B cell (primary cell): ENCODE measurements at places on chromosomes 11 and 22.

GRCh38 chr11:43751726-43752125, 71.2 kb downstream of the HSD17B12 start:
- DNase-seq = no peak

DNA sequence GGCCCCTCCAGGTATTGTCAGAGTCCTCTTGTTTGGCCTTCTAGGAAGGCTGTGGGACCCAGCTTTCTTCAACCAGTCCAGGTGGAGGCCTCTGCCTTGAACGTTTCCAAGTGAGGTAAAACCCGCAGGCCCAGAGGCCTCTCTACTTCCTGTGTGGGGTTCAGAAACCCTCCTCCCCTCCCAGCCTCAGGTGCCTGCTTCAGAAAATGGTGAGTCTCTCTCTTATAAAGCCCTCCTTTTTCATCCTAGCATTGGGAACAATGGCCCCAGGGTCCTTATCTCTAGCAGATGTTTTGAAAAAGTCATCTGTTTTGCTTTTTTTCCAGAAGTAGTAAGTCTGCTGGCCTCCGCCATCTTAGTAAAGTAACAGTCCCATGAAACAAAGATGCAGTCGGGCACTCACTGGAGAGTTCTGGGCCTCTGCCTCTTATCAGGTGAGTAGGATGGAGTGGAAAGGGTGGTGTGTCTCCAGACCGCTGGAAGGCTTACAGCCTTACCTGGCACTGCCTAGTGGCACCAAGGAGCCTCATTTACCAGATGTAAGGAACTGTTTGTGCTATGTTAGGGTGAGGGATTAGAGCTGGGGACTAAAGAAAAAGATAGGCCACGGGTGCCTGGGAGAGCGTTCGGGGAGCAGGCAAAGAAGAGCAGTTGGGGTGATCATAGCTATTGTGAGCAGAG, at the start of gene CD3E:
CD3E (plus strand) TSS at position 163 of the 681 bp plus-strand sequence; CDS start at position 386, 223 bp downstream.
- DNase-seq = no peak

DNA sequence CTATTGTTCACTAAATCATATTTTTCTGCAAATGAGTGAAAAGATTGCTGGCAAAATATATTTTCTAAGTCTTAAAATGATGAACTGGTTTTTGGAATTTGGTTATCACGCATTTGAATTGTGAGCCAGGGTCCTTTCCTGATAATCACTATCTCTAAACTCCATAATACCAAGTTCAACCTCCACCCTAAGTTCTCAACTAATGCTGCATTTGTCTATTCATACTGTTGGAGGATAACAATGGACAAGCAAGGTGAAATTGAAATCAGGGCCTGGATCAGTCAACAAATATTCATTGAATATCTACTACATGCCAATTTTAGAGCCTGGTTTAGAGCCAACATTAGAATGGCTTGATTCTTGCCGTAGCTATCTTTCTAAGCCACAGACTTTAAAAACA, 4.7 kb upstream of the PCF11 start:
- DNase-seq = no peak

GRCh38 chr11:117582433-117582832, 214.6 kb downstream of the DSCAML1 start:
- no peak for DNase-seq

GRCh38 chr11:117706322-117706814, 90.6 kb downstream of the DSCAML1 start:
- DNase-seq = no peak

- DNase-seq = no peak
Measured at GRCh38 chr11:34613552-34614056, 7.3 kb upstream of the EHF start.

DNA sequence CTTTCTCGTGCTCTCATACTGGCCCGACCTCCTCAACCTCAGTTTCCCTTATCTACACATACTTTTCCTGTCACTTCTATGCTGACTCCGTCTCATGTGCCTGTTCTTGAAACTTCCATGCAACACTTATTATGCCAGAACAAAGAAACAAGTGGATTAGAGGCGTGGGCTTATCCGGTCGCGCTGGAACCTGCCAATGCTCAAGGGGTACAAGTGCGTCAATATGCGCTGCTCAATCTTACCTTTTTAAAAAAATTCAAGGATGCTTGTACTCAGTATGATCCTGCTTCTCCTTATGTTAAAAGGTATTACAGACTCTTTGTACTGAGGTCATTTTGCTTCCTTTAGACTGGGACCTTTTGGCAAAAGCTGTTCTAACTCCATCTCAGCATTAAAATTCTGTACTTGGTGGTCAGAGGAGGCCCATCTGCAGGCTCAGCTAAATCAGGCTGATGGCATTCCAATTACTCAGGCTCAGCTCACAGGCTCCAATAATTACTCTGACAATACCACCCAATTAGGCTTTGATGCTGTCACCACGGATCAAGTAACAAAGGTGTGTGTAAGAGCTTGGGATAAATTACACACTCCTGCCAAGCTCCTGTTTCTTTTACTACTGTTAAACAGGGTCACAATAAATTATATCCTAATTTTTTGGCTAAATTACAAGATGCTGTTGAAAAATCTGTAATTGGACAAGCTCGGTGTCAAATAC, 26.3 kb upstream of the ALDH3B2 start:
- DNase-seq = no peak

- DNase-seq = no peak
Measured at GRCh38 chr11:134606251-134606650, 194.2 kb upstream of the B3GAT1 start.

DNA sequence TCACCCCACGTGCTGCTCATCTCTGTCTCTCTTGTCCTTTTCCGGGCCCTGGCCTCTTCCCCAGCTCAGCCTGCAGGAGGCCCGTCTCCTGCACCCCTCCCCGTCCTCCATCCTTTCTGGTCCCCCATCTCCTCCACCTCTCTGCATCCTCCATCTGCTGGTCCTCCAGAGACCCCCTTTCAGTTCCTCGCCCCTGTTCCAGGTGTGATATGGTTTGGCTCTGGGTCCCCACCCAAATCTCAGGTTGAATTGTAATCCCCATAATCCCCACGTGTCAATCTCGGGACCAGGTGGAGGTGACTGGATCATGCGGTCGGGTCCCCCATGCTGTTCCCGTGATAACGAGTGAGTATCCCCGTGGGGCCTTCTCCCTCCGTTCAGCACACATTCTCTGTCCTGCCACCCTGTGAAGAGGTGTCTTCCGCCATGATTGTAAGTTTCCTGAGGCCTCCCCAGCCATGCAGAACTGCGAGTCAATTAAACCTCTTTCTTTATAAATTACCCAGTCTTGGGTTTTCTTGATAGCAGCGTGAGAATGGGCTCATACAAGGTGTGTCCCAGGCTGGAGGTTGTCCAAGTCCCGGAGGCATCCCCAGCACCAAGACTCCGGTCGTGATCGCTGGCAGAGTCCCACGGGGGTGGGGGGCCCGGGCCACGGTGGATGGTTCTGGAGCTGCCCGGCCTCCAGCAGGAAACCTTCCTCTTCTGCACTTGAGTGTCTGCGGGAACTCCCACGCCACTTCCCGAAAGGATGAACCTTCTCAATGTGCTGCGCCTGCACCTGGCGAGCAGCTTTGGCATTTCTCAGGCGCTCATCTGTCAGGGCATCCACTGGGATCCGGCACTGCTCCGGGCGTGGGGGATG, 29.0 kb upstream of the TOLLIP start:
- DNase-seq = peak; percentile 43

DNA sequence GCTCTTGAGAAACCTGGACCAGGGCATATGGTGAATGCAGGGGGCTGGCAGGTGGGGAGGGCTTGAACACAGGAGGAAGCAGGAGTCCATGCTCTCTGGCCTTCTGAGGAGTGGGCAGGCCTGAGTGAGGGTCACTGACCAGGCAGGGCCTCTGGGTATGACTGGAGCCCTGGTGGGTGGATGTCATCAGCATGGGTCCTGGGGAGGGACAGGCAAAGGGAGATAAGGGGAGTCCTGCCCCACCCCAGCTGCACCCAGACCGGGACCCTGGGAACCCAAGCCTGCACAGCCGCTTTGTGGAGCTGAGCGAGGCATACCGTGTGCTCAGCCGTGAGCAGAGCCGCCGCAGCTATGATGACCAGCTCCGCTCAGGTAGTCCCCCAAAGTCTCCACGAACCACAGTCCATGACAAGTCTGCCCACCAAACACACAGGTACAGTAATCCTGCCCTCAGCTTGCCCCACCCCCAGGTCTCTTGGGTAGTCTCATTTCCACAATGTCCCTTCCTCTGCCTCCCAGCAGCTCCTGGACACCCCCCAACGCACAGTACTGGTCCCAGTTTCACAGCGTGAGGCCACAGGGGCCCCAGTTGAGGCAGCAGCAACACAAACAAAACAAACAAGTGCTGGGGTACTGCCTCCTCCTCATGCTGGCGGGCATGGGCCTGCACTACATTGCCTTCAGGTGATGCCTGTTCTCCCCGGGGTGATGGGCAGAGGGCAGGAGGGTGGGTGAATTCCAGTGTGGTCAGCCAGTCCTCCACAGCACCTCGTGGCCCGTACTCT, 2.0 kb upstream of the VEGFB start:
- DNase-seq = no peak

DNA sequence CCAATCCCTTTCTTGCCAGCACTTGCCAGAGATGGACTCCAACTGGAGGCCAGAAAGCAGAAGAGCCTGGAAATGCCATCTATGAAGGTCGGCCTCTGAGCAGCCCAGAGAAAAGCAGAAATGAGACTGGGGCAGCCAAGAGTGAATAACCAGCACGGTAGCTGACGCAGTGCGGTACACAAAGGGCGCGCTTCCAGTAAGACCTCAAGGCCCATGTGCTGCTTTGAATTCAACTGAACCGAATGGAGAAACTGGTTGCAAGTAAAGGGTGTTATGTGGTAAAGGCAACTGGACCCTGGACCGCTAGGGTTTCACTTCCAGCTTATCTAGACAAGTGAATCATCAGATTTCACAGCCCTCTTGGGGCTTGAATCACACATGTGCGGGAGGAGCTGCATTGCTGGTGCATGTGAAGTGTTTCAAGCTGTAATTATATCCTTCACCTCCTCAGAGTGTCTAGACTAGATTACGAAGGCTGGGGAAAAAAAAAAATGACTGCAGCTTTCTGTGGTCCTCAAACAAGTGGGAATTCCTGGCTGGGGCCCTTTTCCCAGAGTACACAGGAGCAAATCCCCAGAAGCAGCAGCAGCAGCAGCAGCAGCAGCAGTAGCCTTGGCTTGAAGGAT, 128.9 kb downstream of the CCDC34 start:
- peak; percentile 64 for DNase-seq

- DNase-seq = no peak
Measured at GRCh38 chr11:102097186-102097585, 13.1 kb upstream of the YAP1 start.

- DNase-seq = no peak
Measured at GRCh38 chr22:28792491-28793383, 7.6 kb downstream of the XBP1 start.

- DNase-seq = no peak
Measured at GRCh38 chr22:38862375-38863329, 9.4 kb downstream of the CBX6 start.

DNA sequence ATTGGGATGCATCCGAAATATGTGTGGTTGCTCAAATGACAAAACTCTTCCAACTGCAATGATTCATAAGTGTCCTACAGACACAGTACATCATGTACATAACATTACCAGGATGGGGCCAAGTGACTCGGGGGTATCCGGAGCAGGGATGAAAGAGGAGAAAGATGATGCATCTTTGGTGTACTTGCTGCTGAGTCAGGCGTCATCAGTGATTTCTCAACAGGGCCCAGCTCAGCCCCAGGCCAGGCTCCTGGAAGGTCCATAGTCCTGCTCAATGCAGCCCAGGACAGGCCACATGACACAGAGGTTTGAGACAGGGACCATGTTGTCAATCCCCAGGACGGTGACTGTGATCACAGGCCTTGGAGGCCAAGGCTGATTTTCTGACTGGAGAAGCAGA, 59.3 kb downstream of the GGTLC2 start:
- DNase-seq = no peak

- no peak for DNase-seq
Measured at GRCh38 chr22:40067639-40068038, 72.9 kb downstream of the FAM83F start.

- no peak for DNase-seq
Measured at GRCh38 chr22:42490243-42490832, 29.3 kb downstream of the RRP7A start.

GRCh38 chr11:123577081-123577598, 77.3 kb downstream of the SCN3B start:
- DNase-seq = peak; percentile 61

DNA sequence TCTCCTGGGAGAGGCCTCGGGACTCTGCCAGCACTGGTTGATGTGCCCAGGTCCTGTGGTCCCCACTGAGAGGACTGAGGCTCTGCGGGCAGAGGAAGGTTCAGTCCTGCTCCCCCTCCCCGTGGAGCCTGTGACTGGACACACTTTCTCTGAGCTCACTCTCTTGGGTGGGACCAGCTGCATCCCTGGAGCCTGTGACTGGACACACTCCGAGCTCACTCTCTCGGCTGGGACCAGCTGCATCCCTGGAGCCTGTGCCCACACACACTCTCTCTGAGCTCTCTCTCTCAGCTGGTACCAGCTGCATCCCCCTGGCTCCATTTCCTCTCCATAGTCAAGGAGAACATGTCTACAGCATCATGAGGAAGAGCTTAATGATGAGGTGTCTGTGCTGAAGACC, 39.5 kb downstream of the TOLLIP start:
- no peak for DNase-seq

- no peak for DNase-seq
Measured at GRCh38 chr11:377883-378500, 8.7 kb downstream of the B4GALNT4 start.

DNA sequence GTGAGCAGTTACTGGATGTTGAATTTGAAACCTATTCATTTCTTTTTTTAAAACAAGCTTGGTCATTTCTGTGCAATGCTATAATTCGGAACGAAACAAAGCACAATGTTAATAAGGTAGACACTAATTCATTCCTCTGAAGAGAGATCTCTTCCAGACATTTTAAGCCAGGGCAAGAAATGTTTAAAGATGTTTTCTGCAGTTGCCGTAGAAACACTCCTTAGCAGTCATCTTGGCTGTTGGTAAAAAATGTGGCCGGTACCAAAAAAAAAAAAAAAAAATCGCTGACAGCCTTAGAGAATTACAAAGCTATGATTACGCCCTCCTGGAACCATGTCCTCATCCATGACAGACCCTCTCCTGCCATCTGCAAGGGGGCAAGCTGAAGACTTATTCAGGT, 66.4 kb upstream of the TTC12 start:
- no peak for DNase-seq

- DNase-seq = no peak
Measured at GRCh38 chr22:38923463-38924346, 33.7 kb upstream of the APOBEC3A start.

DNA sequence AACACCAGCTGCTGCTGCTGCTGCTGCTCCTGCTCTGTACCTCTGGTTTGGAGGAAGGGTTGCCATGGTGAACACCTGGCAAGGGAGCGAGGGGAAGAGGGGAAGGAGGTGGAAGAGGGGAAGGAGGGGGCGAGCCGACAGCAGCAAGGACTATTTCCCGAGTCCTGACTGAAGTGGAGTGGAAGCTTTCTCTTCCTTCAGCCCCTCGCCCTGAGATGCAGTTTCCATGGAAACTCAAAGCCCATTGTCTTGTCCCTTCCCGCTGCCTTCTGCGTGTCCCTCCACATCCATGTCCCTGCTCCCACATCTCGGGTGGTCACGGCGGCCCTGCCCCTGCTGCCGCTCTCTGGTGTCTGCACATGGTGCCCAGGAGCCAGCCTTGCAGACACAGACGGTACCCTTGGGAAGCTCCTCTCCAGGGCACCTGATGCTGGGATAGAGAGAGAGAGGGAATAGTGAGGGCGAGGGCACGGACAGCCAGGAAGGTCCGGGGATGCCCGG, 28.6 kb downstream of the FAM83F start:
- no peak for DNase-seq

GRCh38 chr22:35071784-35072183, 5.8 kb downstream of the ISX start:
- no peak for DNase-seq
